CD14-positive monocyte (primary cell): ENCODE measurements at places on chromosomes 16 and 17.
A peak's percentile ranks its signal among the peaks of the same experiment; 100 is the strongest.

DNA sequence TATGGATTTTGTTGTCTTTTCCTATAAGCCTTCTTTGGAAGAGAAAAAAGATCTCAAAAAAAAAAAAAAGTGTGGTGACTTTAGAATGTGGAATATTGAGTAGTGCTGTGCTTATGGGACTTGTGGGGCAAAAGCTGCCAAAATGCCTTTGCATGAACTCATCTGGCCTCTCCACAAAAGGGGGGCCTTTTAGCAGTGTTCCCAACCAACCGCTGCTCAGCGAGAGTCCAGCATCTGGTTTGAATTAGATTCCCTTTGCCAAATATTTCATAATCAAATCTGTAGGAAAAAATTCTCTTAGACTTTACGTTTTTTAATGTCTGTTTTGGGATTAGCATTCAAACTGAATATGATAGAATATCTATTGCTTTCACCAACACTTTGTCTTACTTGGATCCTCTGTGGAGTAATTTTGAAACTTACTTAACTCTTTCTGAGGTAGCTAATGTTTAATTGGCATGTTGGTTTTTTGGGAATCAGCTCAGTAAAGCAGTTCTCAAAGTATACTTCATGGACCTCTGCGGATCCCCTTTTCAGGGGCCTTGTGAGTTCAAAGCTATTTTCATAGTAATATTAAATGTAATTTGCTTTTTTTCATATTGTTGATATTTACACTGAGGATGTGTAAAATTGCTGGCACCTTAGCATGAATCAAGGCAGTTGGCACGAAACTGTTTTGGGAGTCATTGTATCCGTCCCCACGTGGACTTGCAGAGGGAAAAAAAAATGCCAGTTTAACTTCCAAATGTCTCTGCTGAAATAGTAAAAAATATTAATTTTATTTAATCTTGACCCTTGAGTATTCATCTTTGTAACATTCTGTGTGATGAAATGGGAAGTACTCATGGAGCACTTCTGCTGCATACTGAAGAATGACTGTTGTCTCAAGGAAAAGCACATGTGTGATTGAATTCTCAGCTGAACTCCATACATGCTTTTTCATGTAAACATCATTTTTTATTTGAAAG, 34.7 kb upstream of the VPS4A start:
- no peaks in the 10 kb centered on the region for H3K4me1 ChIP-seq
- H3K4me3 ChIP-seq, result no peak overlapping the region
- no peaks in the 10 kb centered on the region for H3K36me3 ChIP-seq
- H3K27ac ChIP-seq, result no peak overlapping the region

- H3K4me1 ChIP-seq, result peaks cover 21% of the 10 kb centered on the region
- peak within 1 kb of the TSS; percentile 77 for H3K27ac ChIP-seq
- no peaks in the 10 kb centered on the region for H3K27me3 ChIP-seq
- H3K4me3 ChIP-seq, result peak within 1 kb of the TSS; percentile 72
- DNase-seq, result peak; percentile 60
Measured at GRCh38 chr17:19867329-19868078, at the start of gene ULK2. ULK2 (minus strand) TSS chr17:19867936; CDS start chr17:19867417, 519 bp downstream.

- no peak overlapping the region for H3K27ac ChIP-seq
- DNase-seq, result no peak
- no peak overlapping the region for H3K4me3 ChIP-seq
- H3K4me1 ChIP-seq, result peaks cover 15% of the 10 kb centered on the region
- H3K36me3 ChIP-seq, result no peaks in the 10 kb centered on the region
Measured at GRCh38 chr17:50205111-50205962, 3.9 kb upstream of the COL1A1 start.

DNA sequence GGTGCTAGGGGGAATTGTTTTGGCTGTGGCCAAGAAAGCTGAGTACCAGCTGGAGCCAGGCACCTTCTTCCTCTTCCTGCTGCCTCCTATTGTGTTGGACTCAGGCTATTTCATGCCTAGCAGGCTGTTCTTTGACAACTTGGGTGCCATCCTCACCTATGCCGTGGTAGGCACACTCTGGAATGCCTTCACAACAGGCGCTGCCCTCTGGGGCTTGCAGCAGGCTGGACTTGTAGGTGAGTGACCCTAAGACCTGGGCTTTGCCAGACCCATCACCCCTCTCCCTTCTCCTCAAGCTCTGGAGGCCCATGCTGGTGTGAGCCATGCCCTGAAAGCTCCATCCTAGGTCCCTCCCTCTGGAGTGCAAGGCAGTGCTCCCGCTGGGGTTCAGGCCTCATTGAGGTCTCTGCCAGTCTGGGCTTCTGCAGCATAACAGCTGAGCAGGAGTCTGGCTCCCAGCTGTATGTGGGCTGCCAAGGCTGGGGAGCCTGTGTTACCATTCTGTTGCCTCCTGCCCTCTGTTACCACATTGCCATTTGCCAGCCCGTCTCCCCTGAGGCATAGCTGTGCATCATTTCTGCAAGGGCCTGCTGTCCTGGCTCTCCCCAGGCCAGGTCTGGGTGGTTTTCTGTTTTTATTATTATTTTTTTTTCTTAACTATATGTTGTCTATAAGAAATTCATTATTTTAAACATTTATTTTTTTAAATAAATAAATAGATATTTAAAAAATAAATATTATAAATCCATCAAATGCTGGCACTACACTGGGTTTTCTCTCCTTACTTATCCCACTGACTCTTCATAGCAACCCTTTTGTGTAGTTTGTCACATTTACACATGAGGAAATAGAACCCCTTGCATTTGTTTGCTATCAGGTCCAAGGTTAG, 4.1 kb downstream of the SLC9A5 start:
- DNase-seq, result no peak
- H3K36me3 ChIP-seq, result no peaks in the 10 kb centered on the region
- no peak overlapping the region for H3K27ac ChIP-seq
- H3K4me1 ChIP-seq, result peaks cover 14% of the 10 kb centered on the region
- no peak overlapping the region for H3K4me3 ChIP-seq

DNA sequence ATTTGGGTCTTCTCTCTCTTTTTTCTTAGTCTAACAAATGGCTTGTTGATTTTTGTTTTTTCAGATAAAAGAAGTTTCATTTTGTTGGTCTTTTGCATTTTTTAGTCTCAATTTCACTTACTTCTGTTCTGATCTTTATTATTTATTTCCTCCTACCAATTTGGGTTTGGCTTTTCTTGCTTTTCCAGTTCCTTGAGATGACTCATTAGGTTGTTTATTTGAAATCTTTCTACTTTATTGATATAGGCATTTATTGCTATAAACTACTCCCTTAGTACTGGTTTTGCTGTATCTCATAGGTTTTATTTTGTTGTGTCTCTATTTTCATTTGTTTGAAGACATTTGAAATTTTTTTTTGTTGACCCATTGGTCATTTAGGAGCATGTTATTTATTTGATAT, 152.2 kb upstream of the MPHOSPH6 start:
- H3K27me3 ChIP-seq, result no peaks in the 10 kb centered on the region
- H3K36me3 ChIP-seq, result no peaks in the 10 kb centered on the region
- no peak overlapping the region for H3K27ac ChIP-seq

DNA sequence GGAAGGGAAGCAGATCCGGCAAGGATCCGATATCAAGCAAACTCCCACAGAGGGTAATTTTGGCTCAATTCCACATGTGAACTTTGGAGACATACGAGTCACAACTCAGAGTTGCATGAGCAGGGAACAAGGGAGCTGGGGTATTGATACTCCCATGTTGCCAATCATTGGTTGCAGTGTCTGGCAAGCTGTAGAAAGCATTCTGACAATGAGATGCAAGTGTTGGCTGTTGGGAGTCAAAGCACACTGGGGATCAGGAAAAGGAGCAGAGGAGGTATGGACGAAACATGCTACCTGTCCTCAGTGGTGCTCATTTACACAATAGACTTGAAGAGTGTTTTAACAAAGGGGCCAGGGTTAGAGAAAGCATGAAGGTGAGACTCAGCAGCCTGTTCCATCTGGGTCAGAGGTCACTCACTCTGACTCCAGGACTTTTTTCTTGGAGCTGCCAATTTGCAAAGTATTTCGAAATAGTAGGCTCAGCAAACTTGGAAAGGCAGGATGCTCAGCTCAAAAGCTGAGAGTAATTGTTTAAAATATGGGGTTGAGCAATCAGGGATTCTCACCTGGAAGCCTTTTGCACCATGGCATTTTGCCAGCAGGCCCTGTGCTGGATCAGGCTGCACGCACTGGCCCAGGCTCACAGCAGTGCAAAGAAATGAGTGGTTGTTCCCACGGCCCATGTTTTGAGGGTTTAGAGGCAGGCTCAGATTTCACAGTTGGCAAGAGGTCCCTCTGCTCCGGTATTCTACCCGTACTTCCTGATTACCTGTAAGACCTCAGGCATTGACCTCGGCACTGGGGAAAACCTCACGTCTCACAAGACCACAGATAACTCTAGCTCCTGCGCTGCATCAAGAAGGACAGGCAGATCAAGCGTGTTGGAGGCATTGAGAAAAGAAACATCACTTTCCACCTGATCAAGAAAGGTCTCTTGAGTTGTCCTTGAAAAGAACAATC, 17.6 kb upstream of the NKD1 start:
- no peaks in the 10 kb centered on the region for H3K27me3 ChIP-seq
- no peaks in the 10 kb centered on the region for H3K4me1 ChIP-seq
- no peaks in the 10 kb centered on the region for H3K36me3 ChIP-seq
- no peak overlapping the region for H3K4me3 ChIP-seq
- no peak overlapping the region for H3K27ac ChIP-seq

GRCh38 chr17:63931981-63932561, at the start of gene CD79B:
CD79B (minus strand) TSS chr17:63932331; CDS start chr17:63932261, 70 bp downstream.
- peaks cover 30% of the 10 kb centered on the region for H3K4me1 ChIP-seq
- no peaks in the 10 kb centered on the region for H3K27me3 ChIP-seq
- H3K27ac ChIP-seq, result no peak within 1 kb of the TSS
- no peak for DNase-seq

DNA sequence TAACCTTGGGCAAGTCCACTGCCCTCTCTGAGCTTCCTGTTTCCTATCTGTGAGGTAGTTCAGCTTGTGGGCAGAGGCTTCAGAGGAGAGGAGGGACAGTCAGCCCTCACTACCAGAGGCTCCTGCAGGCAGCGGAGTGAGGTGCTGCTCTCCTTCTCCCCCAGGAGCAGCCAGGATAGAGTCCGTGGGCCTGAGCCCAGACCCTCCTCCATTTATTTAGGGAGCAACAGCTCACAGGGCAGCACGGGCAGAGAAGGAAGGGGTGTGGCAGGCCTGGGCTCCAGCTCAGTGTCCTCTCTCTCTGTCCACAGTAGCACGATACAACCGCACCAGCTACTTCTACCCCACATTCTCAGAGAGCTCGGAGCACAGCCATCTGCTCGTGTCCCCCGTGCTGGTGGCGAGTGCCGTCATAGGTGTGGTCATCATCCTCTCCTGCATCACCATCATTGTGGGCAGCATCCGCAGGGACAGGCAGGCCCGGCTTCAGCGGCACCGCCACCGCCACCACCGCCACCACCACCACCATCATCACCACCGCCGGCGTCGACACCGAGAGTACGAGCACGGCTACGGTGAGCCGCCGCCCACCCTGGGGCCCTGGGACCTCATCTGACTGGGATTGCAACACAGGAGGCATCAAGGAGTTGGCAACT, 42.3 kb downstream of the BEAN1 start:
- DNase-seq, result no peak
- no peaks in the 10 kb centered on the region for H3K27me3 ChIP-seq
- H3K4me1 ChIP-seq, result no peaks in the 10 kb centered on the region
- no peaks in the 10 kb centered on the region for H3K36me3 ChIP-seq
- no peak overlapping the region for H3K4me3 ChIP-seq

- H3K27me3 ChIP-seq, result no peaks in the 10 kb centered on the region
- peaks cover 56% of the 10 kb centered on the region for H3K4me1 ChIP-seq
- DNase-seq, result peak; percentile 46
- peaks cover 7% of the 10 kb centered on the region for H3K36me3 ChIP-seq
- H3K4me3 ChIP-seq, result no peak overlapping the region
Measured at GRCh38 chr17:44067545-44067940, 1.1 kb upstream of the LSM12 start.

DNA sequence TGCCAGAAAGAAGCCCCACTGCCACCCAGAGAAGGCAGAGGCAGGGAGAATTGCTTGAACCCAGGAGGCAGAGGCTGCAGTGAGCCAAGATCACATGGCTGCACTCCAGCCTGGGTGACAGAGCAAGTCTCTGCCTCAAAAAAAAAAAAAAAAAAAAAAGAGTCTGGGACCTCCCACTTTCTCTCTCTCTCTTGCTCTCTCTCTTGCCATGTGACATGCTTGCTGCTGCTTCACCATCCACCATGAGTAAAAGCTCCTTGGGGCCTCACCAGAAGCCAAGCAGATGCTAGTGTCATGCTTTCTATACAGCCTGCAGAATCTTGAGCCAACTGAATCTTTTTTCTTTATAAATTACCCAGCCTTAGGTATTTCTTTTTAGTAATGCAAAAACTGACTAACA, 21.5 kb upstream of the SRSF1 start:
- DNase-seq, result no peak
- no peaks in the 10 kb centered on the region for H3K27me3 ChIP-seq
- no peaks in the 10 kb centered on the region for H3K36me3 ChIP-seq
- H3K4me1 ChIP-seq, result peaks cover 24% of the 10 kb centered on the region
- H3K4me3 ChIP-seq, result no peak overlapping the region

GRCh38 chr17:4154201-4154600, 11.2 kb downstream of the CYB5D2 start:
- H3K36me3 ChIP-seq, result peaks cover 18% of the 10 kb centered on the region
- no peak for DNase-seq
- no peak overlapping the region for H3K27ac ChIP-seq
- no peaks in the 10 kb centered on the region for H3K4me1 ChIP-seq

GRCh38 chr17:64687961-64688360, 25.9 kb upstream of the SMURF2 start:
- H3K36me3 ChIP-seq, result no peaks in the 10 kb centered on the region
- no peaks in the 10 kb centered on the region for H3K4me1 ChIP-seq
- no peak overlapping the region for H3K4me3 ChIP-seq
- H3K27ac ChIP-seq, result no peak overlapping the region
- DNase-seq, result no peak

- no peaks in the 10 kb centered on the region for H3K4me1 ChIP-seq
- peaks cover 2% of the 10 kb centered on the region for H3K27me3 ChIP-seq
- H3K36me3 ChIP-seq, result no peaks in the 10 kb centered on the region
- no peak for DNase-seq
Measured at GRCh38 chr16:19274165-19274797, 11.2 kb upstream of the CLEC19A start.
